ENCODE measurements at places on chromosomes 7 and 10.

- no peak for DNase-seq
Measured at GRCh38 chr7:57769958-57770357, 320.0 kb downstream of the ZNF716 start.

GRCh38 chr10:34643620-34644019 lies 171.5 kb downstream of the PARD3 start:
- no peak for DNase-seq

GRCh38 chr10:89283025-89283935 lies 18.6 kb upstream of the IFIT2 start:
- no peak for DNase-seq

- DNase-seq, result no peak
Measured at GRCh38 chr7:1758028-1758858, 88.2 kb downstream of the ELFN1 start.

GRCh38 chr7:105791926-105792325 lies 84.5 kb downstream of the ATXN7L1 start:
- no peak for DNase-seq

- no peak for DNase-seq
Measured at GRCh38 chr7:148483515-148484308, 106.9 kb upstream of the C7orf33 start.

GRCh38 chr10:77969114-77969513 lies 42.6 kb upstream of the DLG5 start:
- DNase-seq, result no peak

GRCh38 chr7:119825091-119825655 lies 447.8 kb upstream of the KCND2 start:
- no peak for DNase-seq

DNA sequence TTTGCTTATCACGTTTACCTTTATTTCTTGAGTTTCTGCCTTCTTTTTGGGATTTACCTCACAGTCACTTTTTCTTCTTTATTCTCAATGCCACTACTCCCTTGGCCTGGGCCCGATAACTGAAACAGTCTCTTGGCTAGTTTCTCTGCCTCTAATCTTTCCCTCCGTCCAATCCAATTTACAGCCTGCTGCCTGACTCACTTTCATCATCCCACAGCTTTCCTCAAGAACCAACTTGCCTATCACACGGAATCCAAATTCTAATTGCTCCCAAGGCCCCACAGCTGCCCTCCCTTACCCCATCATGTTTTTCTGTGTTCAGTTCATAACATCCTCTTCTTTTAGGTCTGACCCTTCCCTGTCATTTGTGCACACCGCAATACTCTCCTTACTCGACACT lies 121.4 kb downstream of the HIPK2 start:
- no peak for DNase-seq

- no peak for DNase-seq
Measured at GRCh38 chr10:89164080-89164479, 43.0 kb downstream of the CH25H start.

DNA sequence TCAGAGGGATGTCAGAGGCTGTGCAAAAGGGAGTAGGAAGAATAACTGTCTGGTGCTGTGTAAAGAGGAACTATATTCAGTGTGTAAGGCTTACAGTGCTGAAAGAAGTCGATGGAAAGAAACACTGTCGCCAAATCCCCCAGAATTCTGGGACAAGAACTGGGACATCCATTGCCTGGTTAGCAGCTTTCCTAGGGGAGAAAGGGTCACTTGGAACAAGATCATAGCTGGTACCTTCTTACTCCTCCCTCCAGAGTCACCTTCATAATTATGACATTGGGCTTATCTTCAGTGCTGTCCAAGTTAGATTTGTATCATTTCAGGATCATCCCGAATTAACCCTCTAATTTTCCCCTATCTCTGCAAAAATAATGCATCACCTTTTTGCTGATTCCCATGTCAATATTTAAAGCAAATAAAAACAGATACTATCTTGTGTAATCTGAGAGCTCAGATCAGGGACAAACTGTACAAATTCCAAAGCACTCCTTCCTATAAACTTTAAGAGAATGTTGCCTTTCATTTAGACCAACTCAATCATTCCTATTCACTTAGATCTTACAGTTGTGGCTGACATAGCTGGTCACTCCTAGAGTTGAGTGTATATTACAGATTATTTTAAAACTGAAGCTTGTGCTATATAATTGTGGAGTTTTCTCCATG lies 96.5 kb downstream of the DNAH11 start:
- DNase-seq, result no peak

DNA sequence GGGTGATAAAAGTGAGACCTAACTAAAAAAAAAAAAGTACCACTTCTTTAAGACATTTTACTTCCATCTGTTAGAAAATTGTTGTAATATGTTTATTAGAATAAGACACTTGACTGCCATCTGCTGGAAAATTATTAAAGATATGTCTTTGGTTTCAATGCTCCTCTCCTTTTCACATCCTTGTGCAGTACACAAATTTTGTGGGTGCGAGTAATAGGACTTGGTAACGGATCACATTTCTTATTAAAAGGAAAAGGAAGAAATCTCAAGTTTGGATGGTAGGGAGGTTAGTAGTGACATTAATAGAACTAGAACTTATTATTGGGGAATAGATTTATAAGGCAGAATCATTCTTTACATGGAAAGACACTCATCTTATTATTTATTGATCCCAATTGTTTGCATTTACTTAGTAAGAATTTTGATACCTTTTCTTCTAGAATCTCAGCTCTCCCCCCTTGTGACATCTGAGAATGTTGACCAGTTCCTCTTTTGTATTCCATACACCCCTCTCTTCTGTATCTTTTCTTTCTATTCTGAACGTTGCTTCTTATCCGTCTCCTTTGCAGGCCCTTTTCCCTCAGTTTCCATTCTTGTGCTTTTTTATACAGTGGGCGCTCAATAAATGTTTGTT lies 43.0 kb upstream of the RPA3 start:
- DNase-seq, result no peak

DNA sequence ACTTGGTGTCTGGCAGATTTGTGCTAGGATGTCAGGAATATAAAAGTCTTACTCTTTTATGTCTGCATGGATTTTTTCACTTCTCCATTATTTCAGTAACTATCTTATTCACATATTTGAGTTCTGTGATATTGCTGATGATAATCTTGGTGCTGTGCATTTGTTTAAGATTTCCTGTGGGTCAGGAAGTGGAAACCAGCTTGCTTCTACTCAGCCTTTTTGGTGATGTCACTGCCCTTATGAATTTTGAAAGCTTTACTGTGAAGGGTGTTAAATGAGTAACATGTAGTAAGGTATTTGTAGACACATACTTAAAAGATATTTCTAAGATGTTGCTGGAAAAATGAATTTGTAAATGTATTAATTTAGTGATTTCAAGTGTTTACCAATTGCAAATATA lies 69.5 kb upstream of the VOPP1 start:
- no peak for DNase-seq

GRCh38 chr7:16531707-16532106 lies 5.1 kb downstream of the LRRC72 start:
- DNase-seq, result no peak

DNA sequence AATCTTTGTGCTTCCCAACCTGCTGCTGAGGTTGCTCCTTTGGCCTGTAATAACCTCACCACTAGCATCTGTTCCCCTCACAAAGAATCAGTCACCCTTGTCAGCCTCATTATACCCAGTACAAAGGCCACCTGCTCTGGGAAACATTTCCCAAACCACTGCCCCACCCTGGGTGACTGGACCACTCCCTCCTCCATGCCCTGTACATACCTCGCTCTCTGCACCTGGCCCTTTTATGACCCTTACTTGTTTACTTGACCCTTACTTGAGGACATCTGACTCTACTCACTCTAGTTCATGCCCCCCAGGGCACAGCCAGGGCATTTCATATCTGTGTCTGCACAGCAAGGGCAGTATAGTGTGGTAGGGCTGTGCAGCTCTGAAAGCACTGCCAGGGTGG lies 21.4 kb upstream of the AOC1 start:
- DNase-seq, result no peak

GRCh38 chr10:114246679-114247305 lies 7.7 kb downstream of the VWA2 start:
- DNase-seq, result no peak

DNA sequence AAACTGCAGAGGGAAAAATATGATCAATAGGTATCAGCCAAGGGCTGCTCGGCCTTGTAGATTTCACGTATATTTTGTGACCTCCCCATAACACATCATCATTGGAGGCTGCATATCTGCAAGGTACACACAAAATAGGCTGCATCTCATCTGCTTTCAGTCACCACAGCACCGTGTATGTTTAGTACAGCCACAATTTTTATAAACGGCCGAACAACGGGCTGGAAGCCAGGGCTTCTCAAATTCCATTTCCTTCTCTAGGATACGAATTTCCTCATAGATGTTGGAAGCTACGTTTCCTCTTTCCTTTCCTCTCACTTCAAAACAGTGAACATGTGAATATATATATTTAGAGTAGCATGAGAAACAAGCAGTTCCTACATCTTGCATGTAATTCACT lies 20.2 kb upstream of the FOXK1 start:
- no peak for DNase-seq

DNA sequence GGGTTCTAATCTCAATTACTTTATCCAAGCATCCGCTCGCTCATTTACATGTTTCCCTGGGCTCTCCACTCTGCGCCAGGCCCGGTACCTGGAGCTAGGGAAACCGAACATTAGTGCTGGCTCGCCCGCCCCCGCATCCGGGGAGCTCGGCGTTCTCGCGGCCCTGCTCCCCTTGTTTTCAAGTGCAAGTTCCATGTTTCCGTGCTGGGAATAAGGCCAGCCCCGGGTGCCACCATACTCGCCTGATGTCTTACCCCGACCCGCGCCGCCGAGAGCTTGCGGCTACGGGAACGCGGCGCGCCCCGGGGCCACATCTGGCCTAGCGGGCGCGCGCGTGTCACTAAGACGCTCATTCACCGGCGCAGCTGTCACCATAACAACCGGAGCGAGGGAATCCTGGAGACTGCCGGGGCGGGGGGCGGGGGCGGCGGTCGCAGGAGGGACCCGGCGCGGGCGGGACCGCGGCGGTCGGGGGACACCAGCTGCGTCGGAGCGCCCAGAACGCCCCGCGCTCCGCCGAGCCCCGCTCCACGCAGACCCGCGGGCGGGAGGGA lies at the start of gene NEURL1:
Gene NEURL1 (plus strand): TSS at position 344 of the 554 bp plus-strand sequence. CDS start 683 bp downstream, outside the sequence.
- peak; percentile 41 for DNase-seq

GRCh38 chr7:42834676-42835075 lies 77.2 kb downstream of the C7orf25 start:
- DNase-seq, result no peak

DNA sequence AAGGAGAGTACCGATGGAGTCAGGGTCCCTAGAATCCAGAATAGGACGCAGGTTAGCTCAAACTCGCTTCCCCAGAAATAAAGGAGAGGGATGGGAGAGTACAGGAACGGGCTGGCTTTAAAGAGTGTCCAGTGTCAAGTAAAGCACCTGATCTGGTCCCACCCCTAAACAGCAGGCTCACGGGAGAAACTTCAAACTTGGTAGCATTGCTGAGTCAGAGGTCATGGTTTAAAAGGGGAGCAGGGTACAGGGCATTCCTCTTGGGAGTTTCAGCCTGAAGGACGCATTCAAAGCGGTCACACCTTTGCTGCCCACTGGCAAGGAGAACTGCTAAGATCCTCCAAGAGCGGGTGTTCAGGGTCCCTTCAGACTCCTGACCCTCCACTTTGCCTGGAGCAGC lies 140.7 kb downstream of the GLI3 start:
- no peak for DNase-seq

GRCh38 chr7:157224627-157225026 lies 85.9 kb downstream of the UBE3C start:
- DNase-seq, result no peak

- DNase-seq, result no peak
Measured at GRCh38 chr7:15582773-15583172, 21.0 kb upstream of the AGMO start.

DNA sequence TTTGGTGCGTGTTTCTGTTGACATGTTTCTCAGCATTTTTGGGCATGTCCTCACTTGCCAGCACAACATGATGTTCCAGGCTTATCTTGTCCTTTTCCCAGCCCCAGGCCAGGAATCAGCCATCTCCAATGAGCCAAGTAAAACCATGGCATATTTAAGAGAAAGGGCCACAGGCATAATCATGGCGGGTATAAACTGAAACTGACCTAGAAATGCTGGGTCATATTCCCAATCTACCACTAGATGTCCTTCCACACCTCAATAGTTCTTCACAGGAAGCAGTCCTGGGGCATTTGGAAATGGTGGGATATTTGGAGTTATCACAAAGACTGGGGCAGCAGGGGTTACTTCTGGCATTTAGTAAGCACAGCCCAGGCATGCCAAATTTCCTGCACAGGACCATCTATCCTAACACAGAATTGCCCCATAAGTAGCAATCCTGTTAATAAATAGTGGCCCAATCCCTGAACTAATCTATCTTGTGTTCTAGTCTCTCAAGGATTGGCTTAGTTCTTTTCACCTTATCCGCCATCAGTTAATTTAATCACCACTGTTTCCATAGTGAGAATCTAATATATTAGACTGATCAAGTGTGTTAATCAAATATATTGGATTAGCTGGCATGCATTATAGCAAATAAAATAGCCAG lies 101.6 kb downstream of the NPSR1 start:
- no peak for DNase-seq

GRCh38 chr7:121273467-121274167 lies 55.2 kb upstream of the WNT16 start:
- no peak for DNase-seq

GRCh38 chr7:156932006-156932405 lies 17.5 kb upstream of the NOM1 start:
- DNase-seq, result no peak

- peak; percentile 32 for DNase-seq
Measured at GRCh38 chr7:123410273-123410904, 124.0 kb downstream of the IQUB start.

GRCh38 chr7:158617737-158618128 lies 30.1 kb upstream of the PTPRN2 start:
- no peak for DNase-seq

DNA sequence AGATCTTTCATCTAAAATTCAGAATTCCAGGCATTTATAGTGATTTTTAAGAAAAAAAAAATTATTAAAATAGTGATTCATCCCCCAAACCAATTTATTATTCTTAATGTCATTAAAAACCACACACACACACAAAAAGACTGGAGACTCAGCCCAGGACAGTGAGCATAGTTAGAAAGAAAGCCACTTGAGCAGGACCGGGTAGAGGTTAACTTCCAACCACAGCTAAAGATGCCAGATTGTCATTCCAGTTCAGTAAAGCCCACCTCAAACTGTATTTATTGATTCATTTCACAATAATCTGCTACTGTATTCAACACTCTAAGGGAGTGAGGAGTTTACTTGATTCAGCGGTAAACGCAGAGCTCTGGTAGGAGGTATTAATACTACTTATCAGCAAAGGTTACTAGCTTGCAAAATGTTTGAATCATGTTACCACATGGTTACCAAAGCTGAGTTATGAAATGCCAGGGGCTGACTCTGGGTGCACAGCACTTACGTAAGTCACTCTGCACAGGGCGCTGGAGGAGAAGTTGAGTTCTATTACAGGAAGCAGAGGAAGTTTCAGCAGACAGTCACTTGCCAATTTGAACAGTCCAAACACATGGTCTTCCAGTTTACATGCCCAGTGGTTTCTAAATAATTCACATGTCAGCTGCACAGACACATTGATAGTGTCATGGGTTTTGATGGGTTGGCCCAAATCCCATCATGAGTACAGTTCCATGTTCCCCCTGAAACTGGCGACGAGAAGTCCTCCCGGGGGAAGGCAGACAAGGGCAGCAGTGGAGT lies 64.6 kb downstream of the KLF6 start:
- no peak for DNase-seq

GRCh38 chr10:126511917-126512479 lies 123.7 kb upstream of the ADAM12 start:
- DNase-seq, result no peak

GRCh38 chr7:134083766-134084487 lies 43.2 kb upstream of the LRGUK start:
- DNase-seq, result no peak

GRCh38 chr10:131803860-131804425 lies 96.9 kb upstream of the PPP2R2D start:
- no peak for DNase-seq
